Progenitor cell of endocrine pancreas (in vitro differentiated cells): ENCODE measurements at places on chromosomes 1 and 21. TPM values are rescaled to one million over a fixed set of nuclear protein-coding genes. Genes with fewer than 3 reads are reported as not detected.

- no peaks in the 10 kb centered on the region for H3K4me1 ChIP-seq
- H3K27ac ChIP-seq = no peak overlapping the region
- no peak overlapping the region for H3K4me3 ChIP-seq
- H3K27me3 ChIP-seq = peaks cover 35% of the 10 kb centered on the region
Observed at GRCh38 chr21:36551731-36552433, 72.0 kb upstream of the CLDN14 start.

DNA sequence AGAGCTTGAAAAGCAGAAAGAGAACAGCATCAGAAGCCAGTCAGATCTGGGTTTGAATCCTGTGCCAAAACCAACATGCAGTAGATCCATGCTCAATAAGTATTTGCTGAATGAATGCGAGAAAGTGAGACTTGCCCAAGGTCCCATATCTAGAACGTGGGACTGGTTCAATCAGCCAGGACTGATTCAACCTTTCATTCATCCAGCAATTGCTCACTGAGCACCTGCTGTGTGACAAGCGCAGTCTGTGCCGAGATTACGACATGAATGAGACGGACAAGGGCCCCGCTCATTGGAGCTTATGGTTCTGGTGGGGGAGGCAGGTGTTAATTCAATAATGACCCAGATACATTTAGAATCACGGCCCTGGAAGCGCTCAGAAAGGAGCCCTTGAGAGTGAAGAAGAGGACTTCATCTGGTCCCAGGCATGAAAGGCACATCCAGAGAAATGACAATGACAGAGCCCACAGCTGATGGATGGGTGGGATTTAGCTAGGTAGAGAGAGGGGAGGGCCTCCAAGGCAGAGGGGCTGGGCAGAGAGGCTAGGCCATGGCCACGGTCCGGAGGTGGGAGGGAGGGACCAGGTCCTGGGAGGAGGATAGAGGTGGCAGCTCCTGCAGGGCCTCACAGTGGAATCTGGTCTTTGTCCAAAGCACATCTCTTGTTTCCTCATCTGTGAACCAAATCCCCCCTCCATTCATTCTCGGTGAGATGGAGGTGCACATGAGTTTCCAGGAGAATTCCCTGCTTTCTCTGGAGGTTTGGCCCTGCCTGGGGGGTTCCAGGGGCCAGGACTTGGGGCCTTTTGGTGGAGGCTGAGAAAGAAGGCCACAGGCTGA lies 4.2 kb upstream of the FAM131C start:
- no peak for DNase-seq
- no peaks in the 10 kb centered on the region for H3K36me3 ChIP-seq
- H3K4me3 ChIP-seq = no peak overlapping the region
- no peak overlapping the region for H3K27ac ChIP-seq

- peaks cover 2% of the 10 kb centered on the region for H3K36me3 ChIP-seq
- H3K4me3 ChIP-seq = no peak overlapping the region
- H3K27me3 ChIP-seq = no peaks in the 10 kb centered on the region
- no peaks in the 10 kb centered on the region for H3K4me1 ChIP-seq
- DNase-seq = no peak
- no peak overlapping the region for H3K27ac ChIP-seq
Observed at GRCh38 chr1:210687582-210688279, 359.0 kb downstream of the HHAT start.

- peaks cover 3% of the 10 kb centered on the region for H3K36me3 ChIP-seq
- no peaks in the 10 kb centered on the region for H3K27me3 ChIP-seq
- H3K27ac ChIP-seq = no peak overlapping the region
- H3K4me3 ChIP-seq = no peak overlapping the region
Observed at GRCh38 chr1:95903060-95903459, 669.0 kb downstream of the RWDD3 start.

- no peaks in the 10 kb centered on the region for H3K27me3 ChIP-seq
- no peak for DNase-seq
- no peak overlapping the region for H3K4me3 ChIP-seq
- H3K36me3 ChIP-seq = peaks cover 2% of the 10 kb centered on the region
- peaks cover 19% of the 10 kb centered on the region for H3K4me1 ChIP-seq
Observed at GRCh38 chr1:32142446-32143301, 34.8 kb downstream of the KPNA6 start.

- no peak overlapping the region for H3K4me3 ChIP-seq
- no peak for DNase-seq
- H3K36me3 ChIP-seq = no peaks in the 10 kb centered on the region
- peaks cover 4% of the 10 kb centered on the region for H3K27me3 ChIP-seq
Observed at GRCh38 chr1:226646026-226646869, 92.8 kb downstream of the ITPKB start.

The ACTA1 gene
- total RNA-seq = 1.8 and 2.5 TPM in 2 replicates

The DCLRE1B gene
- total RNA-seq = 9.9 and 10.2 TPM in 2 replicates

The TPRG1L gene
- total RNA-seq = 30.7 and 31.4 TPM in 2 replicates
